Stimulated activated CD4-positive, alpha-beta T cell treated with anti-CD3 and anti-CD28 coated beads, Interleukin-4, amount 100 ng/mL, for 1 hour (primary cell): ENCODE measurements at places on chromosomes 1 and 21.

DNA sequence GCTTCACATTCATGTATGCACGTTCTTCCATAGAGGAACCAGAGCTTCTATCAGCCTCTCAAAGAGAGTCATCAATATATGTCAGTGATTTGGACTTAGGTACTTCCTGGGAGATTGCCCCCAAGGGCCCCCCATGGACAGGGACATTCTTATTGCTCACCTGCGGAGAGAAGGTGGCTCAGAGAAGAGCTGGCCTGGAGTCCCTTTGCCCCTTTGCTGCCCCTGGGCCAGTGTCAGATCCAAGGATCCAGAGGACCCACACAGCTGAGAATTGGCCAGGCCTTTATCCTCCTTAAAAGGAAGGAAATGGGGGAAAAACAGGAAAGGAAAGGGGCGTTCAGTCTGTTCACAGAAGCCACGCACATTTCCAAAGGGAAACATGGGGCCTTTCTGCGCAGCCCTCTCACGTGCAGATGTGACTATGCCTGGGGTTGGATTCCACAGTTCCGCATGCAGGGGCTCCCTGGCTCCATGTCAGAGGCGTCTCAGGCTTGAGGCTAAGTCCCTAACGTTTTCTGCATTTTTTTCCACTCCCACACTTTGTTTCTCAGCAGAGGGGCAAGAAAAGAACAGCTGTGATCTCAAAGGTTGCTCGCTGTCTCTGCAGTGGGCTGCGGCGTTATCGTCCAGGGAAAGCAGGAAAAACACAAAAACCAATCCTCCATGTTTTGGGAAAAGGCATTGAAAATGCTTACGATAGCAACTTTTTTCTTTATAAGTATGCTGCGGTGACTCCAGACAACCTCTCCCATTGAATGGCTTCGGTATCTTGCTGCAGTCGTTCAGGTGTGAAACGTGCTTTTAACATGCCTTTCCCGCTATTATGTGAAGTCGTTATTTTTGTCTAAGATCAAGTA, 5.9 kb downstream of the C1orf226 start:
- no peak for DNase-seq

GRCh38 chr1:45216861-45217260, 10.5 kb upstream of the ZSWIM5 start:
- no peak for DNase-seq

DNA sequence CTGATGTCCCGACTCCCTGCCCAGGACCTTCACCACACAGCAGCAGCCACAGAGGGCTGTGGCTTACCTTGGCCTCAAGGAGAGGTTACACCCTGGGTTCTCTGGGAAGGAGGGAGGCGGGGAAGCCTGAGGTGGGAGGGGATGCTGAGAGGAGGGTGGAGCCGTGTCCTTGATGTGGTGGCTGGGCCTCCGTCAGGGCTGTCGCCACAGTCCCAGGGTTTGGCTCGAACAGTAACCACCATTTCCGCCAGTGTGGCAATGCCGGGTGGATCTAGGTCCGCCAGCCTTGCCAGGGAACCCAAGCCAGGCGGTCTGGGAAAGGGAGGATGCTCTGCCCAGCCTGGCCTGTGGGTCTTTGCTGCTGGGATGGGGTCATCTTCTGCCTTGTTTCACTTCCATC, 18.4 kb upstream of the CDCA8 start:
- peak; percentile 29 for DNase-seq

GRCh38 chr1:31497601-31498000, 78.7 kb upstream of the TINAGL1 start:
- DNase-seq: no peak

- DNase-seq: no peak
Measured at GRCh38 chr1:193406901-193407300, 220.5 kb upstream of the B3GALT2 start.

DNA sequence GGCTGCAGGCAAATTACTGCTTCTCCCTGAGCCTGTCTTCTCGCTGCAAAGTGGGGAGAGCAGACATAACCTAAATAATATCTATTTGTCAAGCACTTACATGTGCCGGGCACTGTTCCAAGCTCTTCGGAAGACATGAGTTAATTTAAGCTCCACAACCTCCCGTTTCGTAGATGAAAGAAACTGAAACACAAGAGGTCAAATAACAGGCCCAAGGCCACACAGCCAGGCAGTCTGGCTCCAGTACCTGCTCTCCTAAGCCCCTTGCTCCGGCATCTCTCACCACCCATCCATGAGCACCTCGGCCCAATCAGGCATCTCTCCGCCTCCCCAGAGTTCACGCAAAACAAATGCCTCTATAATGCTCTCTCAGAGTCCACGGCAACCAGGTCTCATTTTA, 65.4 kb downstream of the TAS1R2 start:
- no peak for DNase-seq

DNA sequence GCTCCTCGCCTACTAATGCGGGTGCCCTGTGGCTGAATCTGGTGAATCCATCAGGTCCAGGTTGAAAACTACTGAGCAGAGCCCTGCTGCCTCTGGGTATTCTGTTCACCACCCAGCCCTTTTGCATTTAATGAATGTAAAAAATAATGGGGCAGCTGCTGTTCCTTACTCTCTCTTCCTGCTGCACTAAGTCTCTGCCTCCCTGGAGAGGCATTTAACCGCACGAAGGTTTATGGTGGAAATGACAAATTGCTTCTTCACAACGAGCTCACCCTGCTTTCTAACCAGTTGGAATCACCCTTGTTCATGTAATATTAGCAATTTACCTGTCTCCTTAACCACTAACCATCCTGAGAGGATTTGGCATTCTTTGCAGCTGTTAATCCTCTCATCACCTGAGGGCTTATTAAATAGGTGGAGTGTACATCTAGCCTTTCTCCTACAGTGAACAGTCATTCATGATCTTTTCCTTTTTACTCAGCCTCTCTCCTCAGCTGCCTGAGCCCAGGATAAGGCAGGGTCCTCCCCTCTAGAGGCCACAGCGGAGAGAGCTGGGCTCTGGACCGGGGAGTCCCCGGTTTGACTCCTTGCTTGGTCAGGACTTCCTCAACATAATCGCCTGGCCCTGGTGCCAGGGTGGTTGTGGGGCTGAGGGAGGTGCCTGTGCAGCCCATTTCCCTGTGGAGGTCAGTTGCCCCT, 97.6 kb downstream of the NOS1AP start:
- DNase-seq: no peak

GRCh38 chr1:62294261-62294660, 25.0 kb downstream of the KANK4 start:
- DNase-seq: no peak

GRCh38 chr1:85865213-85865612, 157.0 kb upstream of the ZNHIT6 start:
- DNase-seq: no peak

DNA sequence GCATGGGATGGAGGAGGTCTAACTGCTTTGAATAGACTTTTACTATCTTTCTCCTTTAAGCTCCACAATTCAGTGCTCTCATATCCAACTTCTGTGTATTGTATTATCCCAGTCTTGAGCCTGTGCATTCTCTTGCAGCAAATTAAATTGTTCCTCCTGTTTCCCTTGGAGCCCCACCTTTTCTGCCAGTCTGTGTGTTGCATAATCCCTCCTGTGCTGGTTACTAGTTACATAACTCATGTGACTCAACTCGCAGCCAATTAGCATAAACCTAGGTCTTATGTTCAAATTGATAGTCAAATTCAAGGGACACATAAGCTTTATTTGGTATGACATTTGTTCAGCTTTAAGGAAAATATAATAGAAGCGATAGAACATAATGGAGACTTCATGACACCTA, 1863.5 kb downstream of the MRPL39 start:
- no peak for DNase-seq

- no peak for DNase-seq
Measured at GRCh38 chr21:33425825-33426224, 22.6 kb downstream of the IFNGR2 start.

DNA sequence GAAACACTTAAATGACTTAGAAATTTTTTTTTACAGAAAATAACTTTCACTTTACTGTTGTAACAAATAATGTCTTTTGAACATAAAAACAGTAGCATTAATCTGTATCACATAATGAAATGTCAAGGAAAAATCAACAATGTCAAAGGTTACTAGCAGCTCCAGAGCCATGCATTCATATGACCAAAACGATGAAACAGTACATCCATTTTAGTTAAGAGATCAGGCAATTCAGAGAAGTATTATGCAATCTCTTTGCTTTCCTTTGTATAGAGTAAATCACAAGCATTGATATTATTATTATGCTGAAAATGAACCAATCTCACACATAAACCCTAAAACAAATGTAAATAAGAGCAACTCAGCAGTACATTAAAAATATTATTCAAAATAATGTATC, 748.9 kb downstream of the PLA2G4A start:
- DNase-seq: no peak

DNA sequence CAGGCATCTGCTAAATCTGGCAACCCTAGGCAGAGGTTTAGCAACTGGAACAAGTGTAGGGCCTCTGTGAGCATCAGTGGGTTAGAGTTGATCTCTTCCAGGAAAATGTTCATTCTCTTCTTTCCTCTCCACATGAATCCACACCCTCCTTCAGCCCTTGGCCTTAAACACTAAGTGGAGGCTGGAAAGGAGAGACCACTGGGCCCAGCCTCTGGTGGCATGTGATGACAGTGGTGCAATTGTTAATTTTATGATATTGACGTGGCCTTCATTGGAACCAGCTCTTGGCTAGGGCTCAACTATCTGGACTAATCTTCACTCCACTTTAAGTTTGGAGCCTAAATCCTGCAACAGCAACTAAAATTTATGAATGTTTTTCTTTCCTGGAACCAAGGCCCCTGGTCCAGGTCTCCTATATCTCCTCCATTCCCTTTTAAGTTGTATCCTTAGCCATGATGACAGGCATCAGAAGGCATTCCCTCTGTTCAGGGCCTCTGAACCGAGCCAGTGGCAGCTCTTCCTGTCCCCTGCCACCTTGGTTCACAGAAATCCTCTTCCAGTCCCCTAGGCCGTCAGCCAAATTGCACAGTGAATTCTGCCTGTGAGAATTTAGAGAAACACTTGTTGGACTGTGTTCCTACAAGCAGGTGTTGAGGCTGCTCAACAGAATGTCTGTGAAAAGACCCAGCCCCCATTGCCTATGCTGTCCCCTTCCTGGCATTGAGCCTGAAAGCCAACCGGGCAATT, 132.2 kb downstream of the PSMG1 start:
- no peak for DNase-seq

GRCh38 chr1:88462096-88462487, 222.0 kb upstream of the PKN2 start:
- DNase-seq: no peak

DNA sequence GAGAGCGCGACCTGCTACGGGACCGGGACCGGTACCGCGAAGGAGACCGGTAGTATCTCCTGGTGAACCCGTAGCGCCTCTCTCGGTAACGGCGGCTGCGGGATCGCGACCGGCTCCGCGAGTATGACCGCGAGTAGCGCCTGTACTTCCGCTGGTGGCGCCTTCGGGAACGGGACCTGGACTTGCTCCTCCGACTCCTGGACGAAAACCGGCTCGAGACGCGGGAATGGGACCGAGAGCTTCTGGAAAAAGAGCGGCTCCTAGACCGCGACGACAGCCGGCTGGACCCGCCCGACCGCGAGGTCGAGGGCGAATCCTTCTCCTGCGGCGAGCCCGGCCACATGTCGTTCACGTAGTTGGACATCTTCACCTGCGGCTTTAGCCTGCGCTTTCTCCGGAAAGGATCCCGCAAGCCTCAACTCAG, 642 bp downstream of the RSRP1 start:
- peak; percentile 32 for DNase-seq

DNA sequence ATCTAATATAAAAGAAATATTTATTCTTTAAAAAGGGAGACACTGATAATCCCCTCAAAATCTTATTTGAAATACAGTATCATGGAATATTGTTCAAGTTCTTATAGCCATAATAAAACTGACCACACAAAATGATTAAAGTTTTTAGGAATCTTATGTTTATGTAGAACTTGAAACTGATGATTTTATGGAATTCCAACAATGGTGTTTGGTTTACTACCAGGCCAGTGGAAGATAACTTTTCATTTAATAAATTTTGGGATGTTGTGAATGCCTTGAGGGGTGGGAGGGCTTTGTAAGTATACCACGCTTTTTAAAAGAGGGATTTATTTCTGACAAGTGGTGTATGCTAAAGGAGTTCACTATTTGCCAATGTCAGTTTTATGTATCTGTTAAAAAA, 87.7 kb downstream of the RAB3GAP2 start:
- DNase-seq: no peak

GRCh38 chr1:183880531-183881243, 75.8 kb downstream of the RGL1 start:
- DNase-seq: no peak

DNA sequence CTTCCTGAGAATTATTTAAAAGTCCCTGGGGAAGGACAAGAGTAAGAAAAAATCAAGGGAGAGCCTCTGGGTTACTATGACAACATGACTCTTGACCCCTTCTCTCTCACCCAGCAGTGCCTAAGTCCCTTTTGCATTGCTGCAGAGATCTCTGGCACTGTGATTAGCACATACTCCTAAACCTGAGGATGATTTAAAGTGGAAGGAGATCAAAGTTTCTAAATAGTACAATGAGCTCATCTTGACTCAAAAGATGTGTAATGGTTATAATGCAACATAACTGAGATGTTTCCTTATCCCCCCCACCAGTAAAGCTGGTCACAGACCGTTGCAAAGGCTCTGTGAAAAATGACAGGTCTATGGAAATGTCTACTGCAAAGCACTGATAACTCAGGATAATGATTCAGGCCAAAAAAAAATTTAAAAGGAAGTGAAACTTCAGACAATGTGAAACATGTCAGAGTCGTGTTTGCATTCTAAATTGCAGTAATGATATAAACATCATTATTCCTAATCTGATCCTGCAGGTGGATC, 519.2 kb downstream of the KIF26B start:
- DNase-seq: no peak

GRCh38 chr1:104120525-104120924, 370.8 kb downstream of the AMY1C start:
- no peak for DNase-seq

DNA sequence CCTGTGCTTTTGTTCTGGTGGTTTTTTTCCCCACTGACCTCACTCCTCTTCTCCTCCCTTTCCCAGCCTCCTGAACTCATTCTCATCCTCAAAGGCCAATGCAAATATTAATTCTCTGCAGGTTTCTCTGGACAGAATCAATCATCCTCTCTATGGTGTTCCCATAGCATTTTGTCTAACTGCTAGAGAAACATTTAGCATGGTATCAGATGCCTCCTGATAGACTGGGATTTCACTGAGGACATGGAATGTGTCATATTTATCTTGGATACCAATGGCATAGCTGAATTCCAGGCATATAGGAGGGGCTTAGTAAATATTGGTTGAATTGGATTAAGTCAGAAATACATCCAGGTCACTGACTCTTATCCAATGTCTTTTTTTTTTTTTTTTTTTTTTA, 46.1 kb upstream of the SRP9 start:
- DNase-seq: no peak
